Osteoblast (primary cell): ENCODE measurements at places on chromosomes 6 and 20.
A peak's percentile ranks its signal among the peaks of the same experiment; 100 is the strongest.

- no peak for DNase-seq
Measured at GRCh38 chr6:129874837-129875236, 13.7 kb upstream of the TMEM244 start.

DNA sequence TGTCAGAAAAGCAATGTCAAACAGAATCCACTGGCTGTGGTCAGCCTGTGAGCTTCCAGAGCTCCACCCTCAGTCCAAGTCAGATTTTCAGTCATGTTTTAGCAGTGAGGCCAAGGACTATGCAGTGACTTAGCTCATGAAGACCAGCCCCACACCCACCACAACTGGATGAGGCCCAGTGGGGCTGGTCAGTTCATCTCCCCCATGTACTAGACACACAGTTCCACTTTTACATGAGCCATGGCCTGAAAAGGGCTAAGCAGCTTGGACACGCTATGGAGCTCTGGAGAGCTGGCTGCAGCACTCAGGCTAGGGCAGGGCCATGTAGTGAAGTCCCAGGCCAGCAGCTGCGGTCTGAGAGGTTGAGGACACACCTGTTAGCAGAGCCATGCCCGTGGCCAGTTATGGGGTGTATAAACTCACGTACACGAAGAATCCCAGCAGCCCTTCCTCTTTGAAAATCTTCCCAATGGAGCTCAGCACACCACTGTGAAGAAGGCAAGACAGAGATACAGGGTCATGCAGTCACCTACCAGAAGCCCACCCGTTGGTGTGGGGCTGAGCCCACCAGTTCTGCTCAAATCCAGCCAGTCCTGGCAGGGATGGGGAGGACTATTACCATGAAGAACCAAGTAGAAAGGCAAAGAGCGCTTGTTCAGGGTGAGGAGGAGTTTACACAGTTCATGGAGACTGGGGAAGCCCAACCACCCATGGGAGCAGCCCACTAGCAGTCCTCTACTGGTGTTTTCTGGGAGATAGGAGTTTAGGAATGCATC, 10.6 kb downstream of the MTCH1 start:
- DNase-seq = peak; percentile 50

GRCh38 chr6:19669206-19669605, 168.0 kb upstream of the ID4 start:
- no peak for DNase-seq

DNA sequence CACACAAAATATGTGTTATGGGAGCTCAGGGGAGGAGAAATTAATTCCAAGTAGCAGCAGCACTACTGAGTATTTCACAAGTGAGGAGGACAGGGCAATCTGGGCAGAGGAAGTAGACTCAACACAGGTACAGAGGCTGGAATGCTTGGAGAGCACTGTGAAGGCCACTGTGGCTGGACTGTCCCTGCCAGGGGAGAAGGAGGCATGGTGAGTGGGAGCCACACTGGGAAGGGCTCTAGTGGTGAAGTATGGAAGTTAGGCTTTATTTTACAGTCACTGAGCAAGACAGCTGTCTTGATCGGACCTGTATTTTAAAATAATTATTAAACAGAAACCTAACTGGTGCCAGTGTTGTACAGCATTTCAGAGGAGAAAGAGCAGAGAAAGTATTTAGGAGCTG, 28.8 kb downstream of the FAM229B start:
- DNase-seq = no peak

DNA sequence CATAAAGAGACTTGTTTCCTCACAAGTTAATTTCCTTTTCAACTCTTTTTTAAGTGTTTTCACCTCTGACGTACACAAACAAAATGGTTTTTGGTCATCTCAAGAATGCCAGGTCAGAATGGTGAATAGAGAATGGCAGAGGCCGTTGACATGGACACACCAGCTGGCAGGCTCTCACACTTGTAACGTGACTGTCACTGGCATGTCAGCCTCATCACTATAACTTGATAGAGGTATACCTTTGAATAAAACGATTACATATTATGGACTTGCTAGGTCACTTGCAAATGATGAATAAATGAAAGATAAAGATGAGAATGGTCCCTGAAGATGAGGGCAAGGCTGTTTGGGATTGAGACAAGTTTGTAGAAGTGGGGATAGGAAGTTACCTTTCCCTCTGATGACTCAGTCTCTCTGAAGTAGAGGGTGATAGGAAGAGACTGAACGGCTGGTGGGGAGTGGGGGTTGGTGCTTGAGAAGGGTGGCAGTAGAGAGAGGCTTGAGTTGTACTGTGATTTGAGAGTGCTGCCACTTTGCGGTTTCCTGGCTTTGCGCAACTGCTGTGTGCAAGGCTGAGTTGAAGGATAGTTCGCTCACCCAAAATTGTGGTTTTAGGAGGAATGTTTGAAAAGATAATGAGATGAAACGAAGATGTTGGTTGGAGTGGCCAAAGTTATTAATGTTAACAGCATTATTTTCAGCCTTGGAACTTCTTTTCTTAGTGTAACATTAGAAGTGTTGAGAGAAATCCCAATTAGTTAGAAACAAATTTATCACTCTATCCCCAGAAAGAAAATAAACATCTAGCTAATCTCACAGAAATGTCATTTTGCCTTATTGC, 30.3 kb downstream of the TBPL1 start:
- DNase-seq = peak; percentile 61
